Amygdala (tissue), 56 donors: ENCODE measurements at places on chromosomes 3 and 15.

DNA sequence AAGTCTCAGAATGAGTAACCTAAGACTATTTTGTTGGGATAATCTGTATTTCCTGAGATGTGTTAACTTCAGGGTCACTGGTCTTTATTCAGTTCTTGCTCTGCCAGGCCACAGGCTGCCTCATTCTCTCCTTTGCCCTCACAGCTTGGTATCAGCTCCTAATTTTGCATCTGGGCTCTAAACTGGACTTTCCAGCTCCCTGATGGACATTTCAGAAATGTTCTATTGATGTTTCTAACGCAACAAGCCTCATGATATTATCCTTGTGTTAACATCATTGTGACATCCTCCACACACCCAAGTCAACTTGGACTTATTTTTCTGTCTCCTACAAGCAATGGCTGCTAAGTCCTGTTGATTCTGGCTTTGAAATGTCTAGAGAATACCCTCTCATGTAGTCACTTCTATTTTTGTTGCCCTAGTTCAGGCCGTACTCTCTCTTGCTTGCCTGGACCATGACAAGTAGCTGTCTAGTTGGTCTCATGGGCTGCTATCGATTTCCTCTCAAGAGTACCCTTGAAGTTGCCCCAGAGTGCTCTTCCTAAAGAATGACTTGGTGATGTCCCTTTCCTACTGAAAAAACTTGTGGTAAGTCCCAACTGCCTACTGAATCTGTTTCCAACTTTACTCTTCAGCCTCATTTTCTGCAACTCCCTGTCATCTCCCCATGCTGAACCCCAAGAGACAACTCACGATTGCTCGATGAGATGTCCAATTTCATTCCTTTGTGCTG, 52.7 kb downstream of the CHST2 start:
- DNase-seq = no peak

- DNase-seq = no peak
Measured at GRCh38 chr3:173138026-173138425, 3.0 kb downstream of the SPATA16 start.

GRCh38 chr3:100334488-100335351, at the start of gene NIT2:
TSS of gene NIT2 (plus strand) at chr3:100334757. CDS start at chr3:100334792, 35 bp downstream.
- DNase-seq = peak; percentile 80

DNA sequence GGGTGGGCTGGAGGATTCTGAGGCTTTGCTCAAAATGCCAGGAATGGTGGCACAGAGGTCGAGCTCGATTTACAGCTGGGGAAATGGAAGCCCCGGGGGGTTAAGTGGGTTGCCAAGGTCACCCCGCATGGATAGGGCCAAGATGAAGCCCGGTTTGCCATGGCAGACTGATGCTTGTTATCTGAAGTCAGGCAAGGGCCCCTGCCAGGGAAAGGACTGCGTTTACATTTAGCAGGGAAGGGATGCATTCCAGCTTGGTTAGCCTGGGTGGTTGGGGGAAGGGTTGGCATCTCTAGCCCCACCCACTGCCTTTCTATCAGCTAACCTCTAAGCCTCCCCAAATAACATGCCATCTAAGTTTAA, 79.0 kb downstream of the RPLP1 start:
- no peak for DNase-seq

- DNase-seq = no peak
Measured at GRCh38 chr3:111691293-111691909, 96.3 kb upstream of the ZBED2 start.

- DNase-seq = no peak
Measured at GRCh38 chr3:79161941-79162340, 605.9 kb downstream of the ROBO1 start.

DNA sequence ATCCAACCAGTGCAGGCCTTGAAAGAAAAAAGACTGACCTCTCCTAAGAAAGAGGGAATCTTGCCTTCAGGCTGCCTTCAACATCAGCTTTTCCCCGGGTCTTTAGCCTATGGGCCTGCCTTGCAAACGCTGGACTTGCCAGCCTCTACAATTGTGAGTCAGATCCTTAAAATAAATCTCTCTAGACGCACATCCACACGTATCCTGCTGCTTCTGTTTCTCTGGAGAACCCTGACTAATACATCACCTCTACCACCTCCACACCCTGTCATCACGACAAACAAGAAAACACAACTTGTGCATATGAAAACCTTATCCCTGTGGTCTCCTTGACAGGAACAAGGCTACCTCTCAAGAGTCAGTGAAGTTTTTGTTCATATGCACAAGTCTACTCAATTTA, 11.8 kb downstream of the CYFIP1 start:
- no peak for DNase-seq

- no peak for DNase-seq
Measured at GRCh38 chr15:44529864-44530604, 6.9 kb upstream of the EIF3J start.

GRCh38 chr15:41630616-41631217, 29.5 kb upstream of the MGA start:
- no peak for DNase-seq

DNA sequence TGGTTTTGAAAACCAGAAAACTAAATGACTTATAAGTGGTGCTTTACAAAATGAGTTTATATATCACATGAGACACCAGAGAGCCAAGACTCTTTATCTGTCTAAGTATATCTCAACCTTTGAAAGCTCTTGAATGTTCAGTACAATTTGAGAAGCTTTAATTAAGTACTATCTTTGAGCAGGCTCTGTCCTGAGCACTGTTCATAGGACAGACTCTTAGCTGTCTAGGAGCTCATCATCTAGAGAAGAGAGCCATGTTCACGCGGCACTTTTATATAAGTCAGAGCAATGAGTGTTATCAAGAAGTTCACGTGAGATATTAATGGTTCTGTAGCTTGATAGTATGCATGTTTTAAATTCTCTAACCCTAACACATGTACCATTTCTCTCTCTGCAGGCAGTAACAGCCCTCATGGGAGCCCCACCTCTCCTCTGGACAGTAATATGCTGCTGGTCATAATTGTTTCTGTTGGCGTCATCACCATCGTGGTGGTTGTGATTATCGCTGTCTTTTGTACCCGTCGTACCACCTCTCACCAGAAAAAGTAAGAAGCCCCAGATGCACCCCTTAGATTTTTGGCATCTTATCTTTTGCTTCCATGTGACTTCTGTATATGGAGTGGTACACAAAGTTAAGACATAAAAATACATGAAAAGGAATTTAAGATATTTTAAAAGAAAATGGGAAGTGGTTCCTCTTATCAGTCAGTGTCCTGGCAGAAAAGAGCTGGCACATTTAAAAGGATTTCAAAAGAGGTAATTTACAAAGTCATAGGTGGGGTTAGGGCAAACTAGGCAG, 86.0 kb downstream of the HCN4 start:
- DNase-seq = no peak

DNA sequence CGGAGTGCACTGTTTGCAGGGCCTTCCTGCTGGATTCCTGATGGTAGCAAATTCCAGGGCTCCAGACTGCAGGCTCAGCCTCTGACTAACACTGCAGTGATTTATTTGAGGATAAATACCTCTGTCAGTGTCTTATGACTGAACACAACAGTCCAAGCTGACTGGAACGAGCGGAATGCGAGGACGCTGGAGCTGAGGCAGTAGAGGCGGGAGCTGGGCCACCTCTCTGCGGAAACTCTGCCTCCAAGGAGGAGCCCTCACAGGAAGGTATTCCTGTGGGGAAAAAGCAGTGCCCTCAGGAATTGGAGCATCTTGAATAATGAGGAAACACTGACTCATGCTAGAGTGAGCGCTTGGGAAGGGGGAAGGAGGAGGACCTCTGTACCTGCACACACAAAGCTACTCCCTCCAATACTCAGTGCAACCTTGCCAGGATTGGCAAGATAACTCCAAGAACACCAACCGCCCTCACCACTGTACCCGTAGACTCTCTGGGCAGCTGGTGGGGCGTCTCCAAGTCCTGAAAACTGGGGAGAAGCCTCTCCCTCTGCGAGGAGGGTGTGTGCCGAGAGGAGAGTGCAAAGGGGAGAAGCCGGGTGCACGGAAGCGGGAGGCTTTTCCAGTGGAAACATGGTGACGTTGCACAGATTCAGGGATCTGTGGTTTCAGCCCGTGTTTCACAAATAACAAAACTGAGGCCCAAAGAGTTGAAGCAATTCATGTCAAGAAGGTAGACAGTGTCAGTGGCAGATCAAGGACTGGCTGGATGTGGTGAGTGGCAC, 43.0 kb downstream of the VGLL4 start:
- peak; percentile 46 for DNase-seq

- DNase-seq = no peak
Measured at GRCh38 chr3:186489507-186489906, 54.7 kb downstream of the CRYGS start.
